ENCODE measurements at places on chromosomes 11 and 22.

DNA sequence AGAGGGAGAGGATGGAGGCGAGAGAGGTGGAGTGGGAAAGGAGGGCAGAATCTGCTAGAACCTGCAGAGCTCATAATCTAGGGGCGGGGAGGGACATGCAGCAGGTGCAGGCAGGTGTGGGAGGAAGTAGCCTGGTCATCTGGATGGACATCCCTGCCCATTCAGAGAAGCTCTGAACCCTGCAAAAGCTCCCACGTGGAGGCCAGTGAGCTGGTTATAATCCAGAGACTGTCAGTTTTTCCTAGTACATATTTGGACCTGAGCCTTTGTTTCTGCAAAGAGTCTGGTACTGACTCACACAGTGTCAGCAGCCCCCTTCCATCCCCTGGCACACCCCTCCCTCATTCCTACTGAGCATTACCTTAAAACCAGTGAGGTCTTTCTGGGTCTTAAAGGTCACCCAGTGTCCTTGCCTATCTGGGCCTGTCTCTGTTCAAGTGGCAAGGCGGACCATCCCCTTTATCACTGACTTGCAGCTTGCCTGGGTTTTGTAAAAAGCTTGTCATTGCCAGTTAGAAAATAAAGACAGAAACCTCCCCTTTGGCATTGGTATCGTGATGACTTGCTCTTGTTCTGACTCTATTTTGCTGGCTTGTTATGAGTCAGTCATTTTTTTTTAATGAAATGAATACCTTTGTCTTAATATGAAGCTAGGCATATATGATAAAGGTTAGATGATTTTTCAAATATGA lies 26.1 kb downstream of the PTPRJ start:
- DNase-seq: no peak

GRCh38 chr11:69801513-69802335 lies 17.5 kb downstream of the FGF3 start:
- DNase-seq: no peak

GRCh38 chr11:100760744-100761143 lies 73.7 kb downstream of the ARHGAP42 start:
- DNase-seq: no peak

- DNase-seq: no peak
Observed at GRCh38 chr11:66414120-66414934, 6.5 kb upstream of the NPAS4 start.

- no peak for DNase-seq
Observed at GRCh38 chr11:85531191-85531897, 95.8 kb downstream of the DLG2 start.

DNA sequence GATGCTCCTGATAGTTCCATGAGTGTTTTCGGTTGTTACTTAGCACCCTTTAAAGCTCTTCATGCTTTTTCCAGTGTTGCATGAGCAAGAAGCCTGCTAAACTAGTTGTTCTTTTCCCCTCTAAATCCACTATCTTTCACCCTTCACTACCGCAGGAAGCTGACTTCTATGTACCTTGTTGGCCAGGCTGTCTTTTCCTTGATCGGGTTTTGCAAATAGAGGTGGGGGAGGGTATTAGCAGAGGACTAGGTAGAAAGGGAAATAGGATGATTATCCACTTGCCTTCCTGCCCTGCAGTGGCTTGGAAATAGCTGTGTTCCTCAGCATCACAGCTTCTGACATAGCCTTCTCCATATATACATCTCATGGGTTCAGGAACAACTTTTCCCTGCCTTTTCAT lies 23.9 kb downstream of the AASDHPPT start:
- DNase-seq: no peak

DNA sequence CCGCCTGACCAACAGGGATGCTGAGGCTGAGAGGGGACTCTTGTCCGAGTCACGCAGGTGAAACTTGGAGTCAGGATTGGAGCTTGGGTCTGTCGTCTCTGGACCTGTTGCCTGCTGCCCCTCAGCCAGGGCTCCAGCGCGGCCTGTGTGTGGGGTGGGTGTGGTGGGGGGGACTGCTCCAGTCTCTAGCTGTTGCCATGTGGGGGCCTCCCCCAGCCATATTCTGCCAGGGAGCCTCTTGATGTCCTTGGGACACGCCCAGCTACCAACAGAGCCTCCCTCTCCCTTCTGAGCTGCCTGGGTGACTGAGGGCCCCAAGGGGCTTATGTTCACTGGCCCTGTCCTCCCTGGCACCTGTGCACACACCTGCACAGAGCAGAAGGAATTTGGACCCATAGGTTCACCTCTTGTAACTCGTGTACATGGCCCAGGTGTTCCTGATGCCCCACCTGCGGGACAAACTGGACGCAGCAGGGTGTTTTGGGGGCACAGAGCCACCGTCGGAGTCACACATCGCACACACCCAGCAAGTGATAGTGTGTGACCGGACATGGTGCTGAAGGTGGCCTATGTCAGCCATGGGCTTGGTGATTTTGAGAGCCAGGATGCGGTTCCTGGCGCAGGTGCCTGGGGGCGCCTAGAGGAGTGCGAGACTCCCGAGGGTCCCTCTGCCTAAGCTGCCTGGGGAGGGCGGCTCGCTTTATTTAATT lies 252.3 kb downstream of the TBC1D22A start:
- DNase-seq: no peak

DNA sequence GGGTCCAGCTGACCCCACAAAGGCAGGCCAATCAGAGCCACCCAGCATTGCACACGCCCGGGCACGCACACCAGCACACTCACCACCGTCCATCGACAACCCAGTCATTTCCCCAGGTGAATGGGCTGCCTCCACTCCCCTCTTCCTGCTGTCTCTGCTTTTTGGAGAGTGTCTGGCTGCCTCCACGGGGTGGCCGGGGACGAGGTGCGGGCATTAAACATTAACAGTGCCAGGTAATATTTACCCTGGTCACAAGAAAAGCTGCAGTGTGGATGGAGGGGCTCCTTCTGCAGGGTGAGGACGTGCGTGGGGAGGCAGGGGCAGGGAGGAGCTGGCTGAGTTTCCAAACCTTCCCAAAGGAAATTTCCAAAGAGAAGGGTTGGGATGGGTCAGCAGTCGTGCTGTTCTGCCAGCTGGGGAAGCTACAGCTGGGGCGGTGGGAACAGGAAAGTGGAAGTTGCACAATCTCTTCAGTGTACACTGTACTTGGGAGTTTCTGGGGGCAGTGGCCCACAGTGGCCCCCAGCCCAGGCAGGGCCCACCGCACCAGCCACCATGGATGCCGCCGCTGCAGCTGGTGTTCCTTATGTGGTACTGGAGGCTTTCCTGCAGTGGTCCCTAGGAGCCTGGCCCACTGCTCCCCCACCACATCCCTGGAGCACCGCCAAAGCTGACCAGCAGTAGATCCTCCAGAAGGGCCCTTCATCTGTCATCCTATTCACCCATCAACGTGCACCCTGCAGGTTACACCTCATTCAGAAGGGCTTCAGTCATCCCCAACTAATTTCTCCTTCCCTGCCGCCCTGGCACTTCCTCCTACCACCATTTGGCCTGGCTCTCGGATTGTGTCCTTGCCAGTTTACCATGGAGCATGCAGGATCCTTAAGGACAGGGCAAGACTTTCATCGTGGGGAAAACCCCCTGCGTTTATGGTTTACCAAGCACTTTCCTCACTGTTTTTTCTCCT lies at the start of gene FXYD2:
FXYD2 (minus strand) TSS at position 174 of the 967 bp plus-strand sequence; CDS start at position 108, 66 bp downstream.
- no peak for DNase-seq

DNA sequence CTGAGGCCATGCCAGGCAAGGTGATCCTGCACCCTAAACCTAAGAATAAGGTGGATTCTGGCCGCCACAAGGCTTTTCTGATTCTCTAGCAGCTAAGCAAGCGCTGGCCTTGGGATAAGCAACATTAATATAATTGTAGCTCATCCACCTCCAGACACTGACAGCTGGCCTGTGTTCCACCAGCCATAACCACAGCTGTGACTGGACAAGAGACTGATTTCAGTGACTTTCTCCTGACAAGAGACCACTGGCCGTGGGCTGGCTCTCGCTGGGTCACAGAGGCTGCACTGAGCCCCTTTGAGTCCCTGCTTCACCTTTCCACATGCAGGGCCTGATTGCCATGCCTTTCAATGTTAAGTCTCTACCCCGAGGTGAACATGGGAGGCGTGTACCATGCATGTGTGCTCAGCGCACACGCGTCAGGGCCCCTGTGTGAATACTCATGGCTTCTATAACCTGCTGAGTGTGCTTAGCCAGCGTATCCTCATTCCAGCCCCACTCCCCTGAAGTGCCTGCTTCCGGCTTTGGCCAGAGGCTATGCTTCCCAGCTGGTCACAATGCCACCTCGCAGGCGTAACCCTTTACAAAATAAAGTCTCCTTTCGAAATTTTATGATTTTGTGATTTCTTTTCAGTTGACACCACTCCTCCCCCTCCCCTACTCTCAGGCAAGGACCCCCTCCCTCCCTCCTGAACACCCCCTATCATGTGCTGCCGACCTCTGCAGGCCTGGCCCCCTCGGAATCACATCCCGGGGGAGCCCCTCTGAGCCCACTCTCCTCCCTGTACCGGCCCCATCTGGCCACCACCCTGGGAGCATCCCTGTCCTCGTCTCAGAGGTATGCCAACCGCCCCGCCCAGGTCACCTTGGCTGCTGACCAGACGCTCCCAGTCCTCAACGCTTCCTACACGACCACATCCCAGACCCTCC lies 128.1 kb downstream of the CTTN start:
- no peak for DNase-seq

GRCh38 chr22:48782811-48783511 lies 1044.7 kb downstream of the BRD1 start:
- DNase-seq: no peak

DNA sequence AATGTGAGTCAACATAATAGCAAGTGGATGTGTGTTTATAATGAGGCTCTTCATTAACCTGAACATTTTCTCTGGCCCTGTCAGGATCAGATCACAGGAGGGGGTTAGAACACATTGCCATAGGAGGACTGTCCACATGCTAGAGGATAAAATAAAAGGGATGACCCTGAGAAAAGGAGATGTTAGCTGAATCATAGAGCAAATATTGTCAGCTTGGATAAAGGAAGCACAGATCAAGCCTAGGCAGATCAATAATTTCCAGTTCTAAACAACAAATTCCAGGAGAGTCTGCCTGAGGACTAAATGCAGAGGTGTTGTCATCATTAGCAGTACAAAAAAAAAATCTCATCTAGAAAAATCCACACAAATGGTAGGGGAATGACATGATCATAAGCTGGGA lies 337.9 kb downstream of the LRRC4C start:
- no peak for DNase-seq

- no peak for DNase-seq
Observed at GRCh38 chr11:71539017-71539416, 1.2 kb downstream of the KRTAP5-8 start.

DNA sequence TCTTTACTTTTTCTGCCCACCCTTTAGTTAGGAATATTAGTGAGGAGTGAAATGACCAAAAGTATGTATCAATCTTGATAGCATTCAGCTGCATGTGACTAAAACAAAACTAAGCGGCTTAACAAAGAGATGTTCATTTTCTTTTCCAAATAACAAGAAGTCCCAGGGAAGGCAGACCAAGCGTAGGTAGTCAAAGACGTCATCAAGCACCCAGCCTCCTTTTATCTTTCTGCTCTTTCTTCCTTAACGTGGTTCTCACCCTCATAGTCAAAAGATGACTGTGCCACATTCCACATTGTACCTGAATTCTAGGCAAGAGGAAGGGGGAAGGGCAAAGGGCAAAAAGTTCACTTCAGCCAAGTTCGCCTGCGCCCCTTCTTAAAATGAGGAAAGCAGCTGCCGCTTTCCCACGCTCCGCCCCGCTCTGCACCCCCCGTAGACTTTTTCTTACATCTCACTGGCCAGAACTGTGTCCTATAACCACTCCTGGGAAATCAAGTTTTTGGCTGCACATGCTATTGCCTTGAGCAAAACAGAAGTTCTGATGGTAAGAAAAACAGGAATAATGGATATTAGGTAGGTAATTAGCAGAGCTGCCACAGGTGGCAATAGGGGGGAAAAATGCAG lies 14.6 kb upstream of the PGM2L1 start:
- DNase-seq: no peak

DNA sequence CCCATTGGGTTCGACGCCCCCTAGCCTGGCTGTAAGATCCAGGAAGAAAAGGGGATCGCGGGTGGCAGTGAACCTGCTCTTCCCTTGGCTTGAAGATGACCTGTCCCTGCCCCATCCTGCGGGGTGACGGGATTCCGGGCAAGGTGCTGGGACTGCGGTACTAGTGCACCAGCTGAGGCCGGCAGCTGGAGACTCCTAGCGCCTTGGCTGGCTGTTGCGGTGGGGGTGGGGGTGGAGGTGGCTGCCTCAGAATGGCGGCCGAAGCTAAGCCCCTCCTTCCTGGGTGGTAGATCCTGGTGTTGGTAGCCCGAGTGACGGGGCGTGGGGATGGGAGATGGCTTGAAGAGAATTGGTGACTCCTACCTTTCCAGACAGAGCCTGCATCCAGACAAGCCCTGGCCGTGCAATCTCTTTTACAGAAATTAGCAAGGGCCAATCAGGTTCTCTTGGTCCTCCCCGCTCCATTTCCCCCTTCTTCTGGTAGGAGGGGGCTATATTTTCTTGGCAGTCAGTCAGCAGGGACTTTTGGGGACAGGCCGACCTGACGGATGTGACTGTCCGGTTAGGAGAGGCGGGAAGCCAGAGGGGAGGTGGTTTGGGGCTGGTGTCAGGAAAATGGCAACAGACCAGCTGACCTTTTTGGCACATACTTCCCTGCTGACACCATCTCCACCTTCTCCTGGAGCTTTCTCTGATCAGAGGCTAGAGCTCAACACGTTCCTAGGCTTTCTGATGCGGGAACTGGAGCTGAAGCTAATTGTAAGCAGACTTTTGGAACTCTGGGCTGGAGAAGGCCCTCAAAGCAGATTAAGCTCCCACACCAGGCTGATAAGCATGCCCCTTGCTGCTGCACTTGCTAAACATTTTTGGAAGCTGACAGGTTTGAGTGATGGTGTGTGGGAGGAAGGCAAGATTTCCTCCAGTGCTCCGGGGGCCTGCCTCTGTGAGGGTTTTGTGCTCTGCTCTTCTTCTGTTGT lies 2.0 kb downstream of the NAV2 start:
- no peak for DNase-seq

DNA sequence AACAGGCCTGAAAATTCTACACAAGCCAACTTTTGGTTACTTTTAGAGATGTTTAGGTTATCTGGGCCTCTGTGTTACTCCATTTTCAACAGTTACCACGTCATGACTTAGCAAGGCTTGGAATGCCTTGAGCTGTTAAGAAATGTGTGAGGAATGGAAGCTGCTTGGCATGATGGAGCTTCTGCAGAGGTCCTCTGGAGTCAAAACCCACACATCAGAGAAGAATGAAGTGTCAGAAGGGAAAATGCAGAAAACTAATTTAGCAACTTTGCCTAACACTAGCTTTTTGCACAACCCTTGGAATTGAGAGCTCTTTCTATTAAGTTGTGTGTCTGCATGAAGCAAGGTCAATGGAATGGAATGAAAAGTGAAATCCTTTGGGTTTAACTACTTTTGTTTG lies 27.4 kb downstream of the FAT3 start:
- DNase-seq: no peak

DNA sequence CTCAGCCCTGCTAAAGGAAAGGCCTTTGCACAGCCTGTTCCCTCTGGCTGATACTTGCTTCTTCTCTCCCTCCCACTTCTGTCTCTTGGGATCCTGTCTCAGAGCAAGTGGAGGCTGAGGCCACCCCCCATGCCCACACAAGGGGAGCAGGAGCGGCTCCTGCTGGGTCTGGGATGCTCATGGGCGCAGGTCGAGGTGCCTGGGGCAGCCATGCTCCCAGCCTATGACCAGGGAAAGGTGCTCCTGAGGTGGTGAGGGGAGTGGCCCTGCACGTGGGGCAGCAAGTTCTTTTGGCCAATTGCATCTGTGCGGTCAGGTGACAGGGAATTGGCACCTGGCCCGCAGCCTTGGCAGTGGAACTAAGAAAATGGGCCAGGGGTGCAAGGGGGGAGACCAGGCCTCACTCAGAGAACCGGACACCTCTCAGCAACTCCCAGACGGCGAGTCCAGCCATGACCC lies 1.5 kb downstream of the MAPK11 start:
- no peak for DNase-seq

Measured in stimulated activated CD4-positive, alpha-beta T cell treated with anti-CD3 and anti-CD28 coated beads, TNF-alpha, amount 100 ng/mL, for 48 hours (primary cell).